ENCODE measurements at places on chromosomes 11 and 22.

DNA sequence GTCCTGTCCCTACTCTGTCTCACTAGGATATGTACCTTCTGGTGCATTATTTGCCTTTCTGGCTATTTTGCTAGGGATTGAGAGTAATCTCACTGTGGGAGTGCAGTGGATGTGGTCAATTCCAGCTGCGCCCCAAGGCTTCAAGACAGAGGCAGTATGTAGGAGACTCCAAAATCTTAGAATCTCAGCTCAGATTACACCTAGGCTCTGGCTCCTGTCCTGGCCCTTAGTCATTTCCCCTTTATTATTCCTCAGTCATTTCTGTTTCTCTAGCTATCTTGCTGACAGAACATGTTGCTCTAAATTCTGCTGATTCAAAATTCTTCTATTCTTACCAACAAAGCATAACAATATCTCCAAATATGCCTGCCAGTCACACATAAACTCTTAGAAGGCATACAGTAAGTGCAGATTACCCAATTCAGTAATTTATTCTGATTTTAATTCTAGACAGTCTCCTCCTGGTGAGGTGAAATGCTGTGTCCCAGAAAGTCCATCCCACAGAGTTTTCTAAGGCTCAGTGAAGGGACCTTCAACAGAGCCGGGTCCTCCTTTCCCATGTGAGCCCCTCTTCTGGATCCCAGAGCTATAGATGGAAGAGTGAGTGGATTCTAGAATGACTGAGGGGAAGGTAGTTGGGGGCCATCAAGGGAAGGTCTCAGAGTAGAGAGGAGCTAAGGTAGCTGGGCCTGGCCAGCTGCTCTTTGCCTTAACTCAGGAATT, 24.3 kb upstream of the GLYATL1 start:
- no peak for DNase-seq

GRCh38 chr22:27370269-27370668, 431.3 kb downstream of the MN1 start:
- no peak for DNase-seq

GRCh38 chr22:22705328-22706100, 61.1 kb downstream of the GGTLC2 start:
- DNase-seq, result no peak

DNA sequence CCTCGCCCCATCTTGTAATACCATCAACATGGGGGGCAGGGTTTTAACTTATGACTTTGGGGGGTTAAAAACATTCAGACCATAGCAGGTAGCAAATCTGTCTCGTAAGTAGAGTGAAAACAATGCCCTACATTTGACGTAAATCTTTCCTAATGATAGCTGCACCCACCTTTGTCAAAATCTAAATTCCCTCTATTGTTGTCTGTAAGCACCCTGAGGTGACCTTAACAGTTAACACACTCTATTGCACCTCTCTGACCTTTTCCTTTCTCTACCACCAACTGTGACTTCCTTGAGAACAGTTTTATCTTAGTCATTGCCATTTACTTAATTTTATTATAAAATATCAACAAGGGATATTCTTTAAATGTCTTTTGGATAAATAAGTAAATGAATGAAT, 1024.9 kb upstream of the CNTN5 start:
- DNase-seq, result no peak

- no peak for DNase-seq
Observed at GRCh38 chr22:38104084-38104483, 6.4 kb downstream of the BAIAP2L2 start.

GRCh38 chr22:44729391-44730021, 22.9 kb upstream of the ARHGAP8 start:
- no peak for DNase-seq

- DNase-seq, result peak; percentile 3
Observed at GRCh38 chr11:21814169-21814568, 378.7 kb upstream of the ANO5 start.

DNA sequence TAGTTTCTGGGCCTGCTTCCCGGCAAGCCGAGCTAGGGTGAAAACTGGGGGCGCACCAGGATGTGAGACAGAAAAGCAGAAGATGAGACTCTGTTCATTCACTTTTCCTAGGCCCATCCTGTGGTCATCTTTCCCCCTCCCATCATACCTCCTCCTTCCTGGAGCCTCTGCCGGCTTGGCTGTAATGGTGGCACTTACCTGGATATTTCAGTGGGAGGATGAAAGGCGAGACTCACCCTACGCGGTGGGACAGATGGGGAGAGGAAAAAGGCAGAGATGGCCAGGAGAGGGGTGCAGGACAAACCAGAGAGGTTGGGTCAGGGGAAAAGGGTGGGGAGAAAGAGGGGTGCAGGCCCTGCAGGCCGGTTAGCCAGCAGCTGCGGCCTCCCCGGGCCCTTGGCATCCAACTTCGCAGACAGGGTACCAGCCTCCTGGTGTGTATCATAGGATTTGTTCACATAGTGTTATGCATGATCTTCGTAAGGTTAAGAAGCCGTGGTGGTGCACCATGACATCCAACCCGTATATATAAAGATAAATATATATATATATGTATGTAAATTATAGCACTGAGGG, 41.5 kb upstream of the NNMT start:
- no peak for DNase-seq

- no peak for DNase-seq
Observed at GRCh38 chr11:11391169-11391568, 38.1 kb upstream of the CSNK2A3 start.

GRCh38 chr22:23565305-23565914, 14.7 kb downstream of the IGLL1 start:
- DNase-seq, result peak; percentile 11

GRCh38 chr22:49833340-49834007, 5.8 kb upstream of the BRD1 start:
- DNase-seq, result no peak

GRCh38 chr22:44455151-44455962, 42.7 kb downstream of the RTL6 start:
- DNase-seq, result peak; percentile 39

DNA sequence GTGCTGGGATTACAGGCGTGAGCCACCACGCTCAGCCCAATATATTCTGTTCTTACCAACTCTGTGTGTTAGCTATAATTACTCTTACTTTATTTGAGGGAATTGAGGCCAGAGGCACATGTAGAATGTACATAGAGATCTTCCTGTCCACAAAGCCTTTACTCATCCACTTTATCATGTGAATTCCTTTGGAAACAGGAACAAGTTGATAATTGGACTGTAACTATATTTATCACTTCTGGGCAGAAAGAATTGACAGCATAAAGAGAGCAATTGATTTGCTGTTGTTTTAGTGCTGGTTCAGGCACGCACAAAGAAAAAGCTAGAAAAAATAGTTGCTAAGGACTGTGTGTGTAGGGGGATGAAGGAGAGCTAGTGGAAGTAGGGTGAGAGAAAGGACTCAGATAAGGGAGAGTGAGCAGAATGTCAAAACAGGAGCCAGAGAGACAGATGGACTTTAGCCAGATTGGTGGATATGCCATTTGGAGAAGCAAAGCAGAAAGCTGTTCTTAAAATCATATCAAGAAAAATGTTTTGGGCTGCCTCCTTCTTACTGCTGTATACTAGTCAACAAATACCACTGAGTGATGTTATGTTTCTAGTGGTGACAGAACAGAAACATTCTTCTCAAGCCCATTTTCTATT, 929.8 kb upstream of the CNTN5 start:
- DNase-seq, result no peak

GRCh38 chr11:10778217-10778970, 27.3 kb downstream of the CTR9 start:
- DNase-seq, result no peak

- peak; percentile 26 for DNase-seq
Observed at GRCh38 chr11:68040101-68040956, 1.5 kb downstream of the TCIRG1 start.

DNA sequence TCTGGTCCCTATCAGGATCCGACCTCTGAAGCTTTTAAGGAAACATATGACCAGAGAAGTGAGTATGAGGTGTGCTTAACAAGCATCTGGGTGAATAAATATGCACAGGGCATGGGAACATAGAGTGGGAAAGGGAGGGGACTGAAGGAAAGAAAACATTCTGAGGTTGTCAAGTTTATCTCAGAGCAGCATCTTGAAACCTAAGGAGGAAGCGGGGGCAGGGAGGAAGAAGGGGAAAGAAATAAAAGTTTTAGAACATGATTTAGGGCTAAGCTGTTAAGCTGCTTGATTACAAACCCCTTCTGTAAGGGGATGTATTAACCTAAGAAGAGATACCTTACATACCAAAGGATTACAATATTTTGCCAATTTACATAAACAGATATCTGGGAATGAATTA, 24.0 kb upstream of the SC5D start:
- no peak for DNase-seq

- DNase-seq, result no peak
Observed at GRCh38 chr11:46987183-46987582, 50.6 kb downstream of the CSTPP1 start.

GRCh38 chr11:50246699-50247098, 214.0 kb downstream of the OR4C45 start:
- no peak for DNase-seq

DNA sequence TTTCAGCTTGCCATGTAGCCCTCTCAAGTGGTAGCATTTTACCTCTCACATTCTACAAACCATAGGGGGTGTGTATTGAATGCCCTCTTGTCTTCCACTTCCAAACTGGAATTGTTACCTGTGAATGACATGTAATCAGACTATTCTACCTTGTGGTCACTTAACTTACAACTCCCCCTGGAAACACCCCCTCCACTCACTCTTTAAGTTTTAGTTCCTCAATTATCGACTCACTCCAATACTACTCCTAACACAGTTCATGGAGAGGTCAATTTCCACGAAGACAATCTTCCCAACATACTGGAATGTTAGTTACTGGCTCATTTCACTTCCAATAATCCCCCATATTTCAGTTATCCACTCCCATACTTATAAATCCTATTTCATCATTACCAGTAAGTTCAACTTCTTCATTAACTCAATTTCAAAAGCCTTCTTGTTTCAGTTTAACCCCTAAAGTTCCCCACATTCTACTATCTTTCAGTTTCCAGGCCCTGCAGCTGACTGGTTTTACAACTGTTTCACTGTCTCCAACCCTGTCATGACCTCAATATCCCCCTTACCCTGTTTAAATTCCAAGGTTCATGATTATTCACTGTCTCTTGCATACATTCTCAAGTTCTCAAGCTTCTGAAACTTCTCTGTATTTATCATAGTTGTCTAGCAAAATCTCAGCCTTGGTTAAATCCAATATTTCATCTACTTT, 92.5 kb downstream of the C11orf87 start:
- no peak for DNase-seq

- DNase-seq, result peak; percentile 96
Observed at GRCh38 chr11:93741094-93741881, at the start of the genes C11orf54 and TAF1D. TSS of gene C11orf54 (plus strand) at chr11:93741672. CDS start at chr11:93747394, 5,722 bp downstream. TSS of gene TAF1D (minus strand) at chr11:93741495. CDS start at chr11:93739304, 2,191 bp downstream.

DNA sequence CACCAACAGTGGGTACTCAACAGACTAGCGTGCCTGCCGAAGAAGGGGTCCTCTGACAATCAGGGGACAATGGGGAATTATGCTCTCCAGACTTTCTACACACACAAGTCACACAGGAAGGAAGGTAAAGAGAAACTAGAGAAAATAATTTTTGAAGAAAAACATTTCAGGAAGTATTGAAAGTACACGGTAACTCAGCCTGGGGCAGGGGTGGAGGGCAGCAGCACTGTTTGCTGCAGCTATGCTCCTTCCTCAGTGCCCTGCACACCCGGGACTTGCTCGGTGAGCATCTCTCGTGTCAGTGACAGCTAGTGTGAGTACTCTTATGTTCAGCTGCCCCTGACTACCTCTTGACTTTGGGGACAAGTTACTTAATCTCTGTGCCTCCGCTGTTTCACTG, 18.0 kb upstream of the APOA1 start:
- no peak for DNase-seq
